IMR-90 (cell line): ENCODE measurements at places on chromosomes 7 and 10. TPM values are rescaled to one million over a fixed set of nuclear protein-coding genes. Genes with fewer than 3 reads are reported as not detected.

Gene CALHM1
- total RNA-seq, result not detected in 2 replicates

Gene CAMK1D
- 4.2 and 5.0 TPM in 2 replicates for total RNA-seq

Gene NACAD
- total RNA-seq, result 0.54 and 0.56 TPM in 2 replicates

Gene DYDC2
- not detected in 2 replicates for total RNA-seq

Gene LIPM
- not detected in 2 replicates for total RNA-seq

Gene SLC18A3
- not detected in 2 replicates for total RNA-seq
